ENCODE measurements at places on chromosomes 12 and 14.

DNA sequence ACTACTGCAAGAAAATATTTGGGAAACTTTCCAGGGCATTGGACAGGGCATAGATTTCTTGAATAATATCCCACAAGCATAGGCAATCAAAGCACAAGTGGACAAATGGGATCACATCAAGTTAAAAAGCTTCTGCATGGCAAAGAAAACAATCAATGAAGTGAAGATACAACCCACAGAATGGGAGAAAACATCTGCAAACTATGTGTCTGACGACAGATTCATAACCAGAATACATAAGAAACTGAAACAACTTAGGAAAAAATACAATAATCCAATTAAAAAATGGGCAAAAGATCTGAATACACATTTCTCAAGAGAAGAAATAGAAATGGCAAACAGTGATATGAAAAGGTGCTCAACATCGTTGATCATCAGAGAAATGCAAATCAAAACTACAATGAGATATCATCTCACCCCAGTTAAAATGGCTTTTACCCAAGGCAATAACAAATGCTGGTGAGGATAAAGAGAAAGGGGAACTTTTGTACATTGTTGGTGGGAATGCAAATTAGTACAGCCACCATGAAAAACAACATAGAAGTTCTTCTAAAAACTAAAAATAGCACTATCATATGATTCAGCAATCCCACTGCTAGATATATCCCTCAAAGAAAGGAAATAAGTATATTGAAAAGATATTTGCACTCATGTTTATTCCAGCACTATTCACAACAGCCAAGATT lies 33.8 kb upstream of the ATP2B1 start:
- DNase-seq = no peak

DNA sequence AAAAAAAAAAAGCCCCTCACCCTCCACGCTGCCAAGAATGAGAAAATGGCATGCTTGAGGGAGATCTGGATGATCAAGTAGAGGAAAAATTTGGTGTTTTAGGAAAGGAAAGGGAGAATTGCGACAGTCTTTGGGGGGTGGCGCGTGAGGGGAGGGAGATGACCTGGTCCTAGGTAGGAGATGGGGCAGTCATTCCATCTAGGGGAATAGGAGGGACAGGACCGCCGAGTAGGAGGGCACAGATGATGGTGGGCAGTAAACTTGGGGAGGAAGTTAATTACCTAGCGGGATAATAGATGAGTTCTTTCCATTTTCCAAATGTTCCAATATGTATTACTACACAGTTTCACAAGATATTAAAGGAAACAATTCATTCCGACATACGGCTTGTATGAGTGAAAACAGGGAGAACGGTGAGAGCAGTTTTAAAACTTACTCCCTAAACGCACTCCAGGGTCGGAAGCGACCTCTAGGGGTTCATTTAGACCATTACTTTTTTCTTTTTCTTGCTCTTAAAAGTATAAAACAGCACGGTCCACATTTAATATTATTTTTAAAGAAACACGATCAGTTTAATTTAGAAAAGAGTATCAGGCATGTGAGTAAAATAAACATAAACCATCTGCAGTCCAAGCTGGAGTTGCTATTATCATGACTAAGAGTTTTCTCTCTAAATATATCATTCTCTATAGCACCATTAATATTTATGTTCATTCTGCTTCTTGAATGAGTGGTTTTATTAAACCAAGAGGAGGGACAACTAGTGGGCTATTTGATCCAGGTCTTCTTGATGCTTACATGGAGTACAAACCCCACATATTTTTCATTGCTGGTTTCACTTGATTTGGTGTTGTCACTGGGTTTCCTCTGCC lies 3.0 kb upstream of the FNTB start:
- DNase-seq = peak; percentile 75

GRCh38 chr12:79161249-79161934 lies 296.8 kb downstream of the SYT1 start:
- no peak for DNase-seq

DNA sequence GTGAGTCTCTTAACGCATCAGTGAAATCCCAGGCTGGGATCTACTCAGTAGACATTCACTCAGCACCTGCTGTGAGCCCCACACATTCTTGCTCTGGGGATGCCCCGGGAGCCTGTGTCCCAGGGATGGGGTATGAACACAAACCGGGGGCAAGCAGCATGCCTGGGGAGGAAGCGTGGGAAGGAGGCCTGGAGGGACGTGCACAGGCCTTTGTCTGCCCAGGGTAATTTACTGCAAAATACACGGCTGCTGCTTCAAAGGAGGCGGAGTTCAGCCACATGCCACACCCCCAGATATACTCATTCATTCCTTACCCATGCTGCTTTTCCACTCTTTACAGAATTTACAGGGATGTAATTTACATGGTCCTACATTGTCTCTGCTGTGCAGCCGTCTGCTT lies 187.8 kb downstream of the ADGRD1 start:
- no peak for DNase-seq

DNA sequence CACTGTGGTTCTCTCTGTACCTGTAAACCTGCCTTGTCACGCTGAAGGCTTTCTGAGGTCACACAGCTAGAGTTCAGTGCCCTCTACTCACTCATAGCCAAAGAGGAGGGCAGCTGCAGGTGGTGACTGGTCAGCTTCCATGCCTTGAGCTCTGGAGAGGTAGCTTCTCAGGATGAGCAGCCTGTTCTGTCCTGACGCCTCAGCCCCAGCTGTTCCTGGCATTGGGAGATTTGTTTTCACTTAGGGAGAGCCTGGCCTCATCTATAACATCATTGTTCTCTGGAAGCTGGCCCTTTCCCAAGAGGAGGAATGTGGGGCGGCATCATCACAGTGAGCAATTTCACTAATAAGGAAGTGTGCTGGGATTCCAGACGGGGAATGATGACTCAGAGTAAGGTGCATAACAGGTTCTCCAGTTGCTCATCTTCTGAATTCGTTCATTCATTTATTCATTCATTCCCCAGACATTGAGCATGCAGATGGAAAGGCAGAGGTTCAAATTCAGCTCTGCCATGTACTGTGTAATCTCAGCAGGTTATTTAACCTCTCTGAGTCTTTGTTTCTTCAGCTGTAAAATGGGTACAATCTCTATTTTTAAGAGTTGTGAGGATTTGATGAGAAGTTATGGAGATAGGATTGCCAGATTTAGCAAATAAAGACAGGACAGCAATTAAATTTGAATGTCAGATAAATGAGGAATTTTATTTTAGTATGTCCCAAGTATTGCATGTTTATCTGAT lies 255.8 kb upstream of the CRY1 start:
- no peak for DNase-seq

DNA sequence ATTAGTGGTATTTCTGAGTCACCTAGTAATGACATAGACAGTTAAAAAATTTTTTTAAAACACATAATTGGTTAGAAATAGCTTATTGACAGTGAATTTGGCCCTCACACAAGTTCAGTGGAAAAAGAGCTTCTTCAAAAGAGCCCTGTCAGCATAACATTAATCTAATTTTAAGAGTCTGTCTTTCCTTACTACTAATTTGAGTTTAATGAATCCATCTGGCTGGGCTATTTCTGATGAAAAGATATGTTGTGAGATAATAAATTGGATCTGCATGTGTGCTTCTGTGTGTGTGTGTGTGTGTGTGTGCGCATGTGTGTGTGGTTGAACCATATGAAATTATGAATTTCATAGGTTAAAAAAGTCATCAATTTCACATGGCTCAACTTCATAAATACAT lies 1045.2 kb downstream of the FLRT2 start:
- no peak for DNase-seq

DNA sequence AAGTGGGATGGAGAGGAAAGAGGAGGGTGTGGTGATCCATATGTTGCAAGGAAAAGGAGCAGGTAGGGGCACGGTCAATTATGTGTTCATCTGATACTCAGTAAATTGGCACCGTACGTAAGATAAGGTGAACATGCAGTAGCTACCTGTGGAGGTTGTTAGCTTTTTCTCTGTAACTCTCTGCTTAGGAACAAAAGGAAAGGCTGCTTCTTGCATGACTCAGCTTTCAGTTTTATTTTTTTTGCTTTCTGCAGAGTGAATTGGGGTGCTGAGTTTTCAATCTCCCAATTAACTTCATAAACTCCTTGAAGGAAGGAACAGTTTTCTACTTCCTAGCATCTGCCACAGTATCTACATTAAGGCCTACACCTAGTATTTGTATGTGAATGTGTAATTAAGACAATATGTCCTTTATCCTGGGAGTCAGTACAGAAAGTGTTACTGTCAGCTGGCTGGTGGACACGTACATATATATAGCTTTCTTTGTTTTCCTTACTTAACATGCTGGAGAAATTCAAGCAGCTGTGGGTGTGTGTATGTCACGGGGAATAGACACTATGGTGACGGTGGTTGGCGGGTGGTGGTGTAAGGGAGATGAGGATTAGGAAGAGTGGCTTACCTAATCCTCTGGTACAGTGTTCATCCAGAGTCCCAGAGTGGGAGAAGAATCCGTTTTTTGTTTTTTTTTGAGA lies 40.1 kb upstream of the WNK1 start:
- no peak for DNase-seq

- peak; percentile 88 for DNase-seq
Observed at GRCh38 chr14:77593501-77593961, 22.9 kb downstream of the SPTLC2 start.

DNA sequence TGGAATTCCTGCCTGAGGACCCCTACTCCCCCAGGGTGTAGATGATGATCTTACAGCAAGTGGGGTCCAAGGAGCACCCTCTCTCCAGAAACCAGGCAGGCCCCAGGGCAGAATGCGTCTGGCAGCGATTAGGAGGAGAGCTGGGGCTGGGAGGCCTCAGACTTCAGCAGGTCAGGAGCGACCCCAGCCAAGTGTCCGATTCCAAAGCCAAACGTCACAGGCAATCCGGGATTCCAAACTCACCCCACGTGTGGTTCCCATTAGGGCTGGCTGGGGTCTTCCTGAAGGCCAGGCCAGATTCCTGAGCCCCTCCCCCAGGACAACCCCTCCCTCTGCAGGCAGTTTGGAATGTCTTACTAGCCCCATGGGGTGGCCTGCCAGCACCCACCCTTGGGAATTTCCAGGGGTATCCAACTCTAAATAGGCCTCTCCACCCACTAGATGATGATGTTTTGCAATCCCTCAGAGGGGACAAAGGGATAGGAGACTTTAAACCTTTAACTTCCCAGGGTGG lies 17.3 kb upstream of the FIGNL2 start:
- no peak for DNase-seq

- DNase-seq = peak; percentile 72
Observed at GRCh38 chr12:64221651-64222008, 466 bp downstream of the KICS2 start.

DNA sequence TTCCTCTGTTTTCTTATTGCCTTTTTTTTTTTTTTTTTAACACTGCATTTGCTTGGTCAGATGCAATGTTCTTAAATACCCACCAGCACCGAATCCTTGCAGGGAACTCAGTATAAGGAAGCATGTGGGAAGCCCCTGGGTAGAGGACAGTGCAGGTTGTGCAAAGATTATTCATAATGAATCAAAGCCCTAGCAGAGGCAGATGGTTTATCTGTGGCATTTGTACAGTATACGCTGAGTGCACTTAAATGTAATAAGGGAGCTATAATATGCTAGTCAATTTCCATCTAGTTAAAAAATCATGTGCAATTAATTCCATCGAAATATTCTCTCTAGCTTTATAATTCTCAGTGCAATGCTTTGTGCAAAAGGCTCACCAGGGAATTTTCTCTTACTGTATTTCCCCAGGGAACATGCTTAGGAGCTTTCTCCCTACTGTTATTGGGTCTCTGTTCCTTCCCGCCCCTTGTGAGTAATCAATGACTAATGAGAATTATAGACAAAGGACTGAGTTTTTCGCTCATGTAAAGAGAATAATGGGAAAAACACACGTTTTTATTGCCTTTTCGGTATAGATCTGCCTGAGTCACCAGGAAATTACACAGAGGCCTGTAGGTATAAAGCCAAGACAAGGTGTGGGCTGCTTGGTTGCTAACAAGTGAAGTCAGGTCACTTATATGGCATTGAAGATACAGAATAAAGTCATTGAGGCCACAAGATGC lies 1214.3 kb upstream of the TMEM132C start:
- no peak for DNase-seq

DNA sequence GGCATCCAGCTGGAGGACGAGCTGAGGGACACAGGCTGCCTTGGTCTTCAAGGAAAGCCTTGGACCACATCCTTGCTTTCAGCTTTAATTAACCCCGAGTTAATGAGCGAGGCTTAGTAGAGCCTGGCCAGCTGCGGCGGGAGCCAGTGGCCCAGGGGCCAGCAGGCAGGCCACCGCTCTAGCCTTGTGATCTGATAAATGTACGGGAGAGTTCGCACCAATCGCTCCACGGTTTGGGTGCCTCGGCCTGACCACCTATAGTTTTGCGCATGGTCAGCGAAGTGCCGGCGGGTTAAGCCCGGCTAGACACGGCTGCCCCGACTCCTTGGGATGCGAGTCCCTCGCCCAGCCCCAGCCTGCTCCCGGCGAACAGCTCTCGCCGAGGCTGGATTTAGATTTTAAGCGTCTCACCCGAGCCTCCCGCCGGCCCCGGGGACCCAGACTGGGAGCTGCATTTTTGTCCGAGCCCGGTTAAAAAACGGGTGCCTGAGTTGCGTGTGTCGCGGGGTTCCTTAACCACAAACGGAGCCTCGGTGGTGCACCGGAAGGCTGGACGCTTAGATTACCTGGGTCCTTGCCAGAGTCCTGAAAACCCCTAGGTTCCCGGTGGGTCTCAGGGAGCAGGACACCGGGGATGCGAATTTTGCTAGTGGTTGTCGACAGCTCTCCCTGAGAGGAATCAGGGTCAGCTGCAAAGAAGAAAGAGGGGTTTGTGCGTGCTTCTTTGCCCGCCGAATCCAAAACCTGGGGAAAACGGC lies 2.9 kb upstream of the HOXC12 start:
- DNase-seq = no peak

- DNase-seq = peak; percentile 57
Observed at GRCh38 chr12:113149361-113150150, at the start of gene CFAP73. CFAP73 (plus strand) TSS chr12:113149724; CDS start chr12:113149858, 134 bp downstream.

DNA sequence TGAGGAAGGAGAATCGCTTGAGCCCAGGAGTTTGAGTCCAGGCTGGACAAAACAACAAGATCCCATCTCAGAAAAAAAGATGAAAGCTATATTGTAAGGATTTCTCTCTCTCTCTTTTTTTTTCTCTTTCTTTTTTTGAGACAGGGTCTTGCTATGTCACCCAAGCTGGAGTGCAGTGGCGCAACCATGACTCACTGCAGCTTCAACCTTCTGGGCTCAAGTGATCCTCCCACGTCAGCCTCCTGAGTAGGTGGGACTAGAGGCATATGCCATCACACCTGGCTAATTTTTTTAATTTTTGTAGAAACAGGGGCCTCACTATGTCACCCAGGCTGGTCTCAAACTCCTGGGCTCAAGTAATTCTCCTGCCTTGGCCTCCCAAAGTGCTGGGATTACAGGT lies 5.8 kb upstream of the MRPL42 start:
- peak; percentile 85 for DNase-seq

DNA sequence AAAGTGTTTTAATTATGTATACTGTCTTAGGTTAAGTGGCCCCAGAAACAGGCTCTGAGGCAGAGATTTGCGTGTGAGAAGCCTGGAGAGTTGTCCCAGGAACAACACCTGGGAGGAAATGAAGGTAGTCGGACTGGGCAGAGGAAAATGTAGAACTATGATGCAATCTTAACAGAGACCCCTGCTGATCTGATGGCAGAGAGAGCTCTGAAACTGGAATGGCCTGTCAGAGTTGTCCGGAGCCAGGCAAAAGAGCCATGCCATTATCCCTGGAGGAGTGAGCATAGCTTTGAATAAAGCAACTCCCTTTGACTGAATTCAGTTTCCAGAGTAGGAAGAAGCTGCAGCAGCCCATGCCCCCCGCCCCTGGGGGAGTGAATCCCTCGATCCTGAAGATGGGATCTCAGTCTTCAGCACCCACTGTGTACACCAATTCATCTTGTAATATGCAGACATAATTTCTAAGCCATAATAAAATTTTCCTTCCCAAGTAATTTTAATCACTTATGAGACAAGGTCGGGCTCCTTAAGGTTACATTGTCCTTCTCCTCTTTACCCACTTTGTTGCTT lies 264.8 kb downstream of the PDZRN4 start:
- no peak for DNase-seq
